ENCODE measurements at places on chromosomes 1 and 21.

- peak; percentile 87 for DNase-seq
Measured at GRCh38 chr1:197902454-197903195, at the start of gene C1orf53. TSS of gene C1orf53 (plus strand) at chr1:197902630. CDS start at chr1:197902650, 20 bp downstream.

DNA sequence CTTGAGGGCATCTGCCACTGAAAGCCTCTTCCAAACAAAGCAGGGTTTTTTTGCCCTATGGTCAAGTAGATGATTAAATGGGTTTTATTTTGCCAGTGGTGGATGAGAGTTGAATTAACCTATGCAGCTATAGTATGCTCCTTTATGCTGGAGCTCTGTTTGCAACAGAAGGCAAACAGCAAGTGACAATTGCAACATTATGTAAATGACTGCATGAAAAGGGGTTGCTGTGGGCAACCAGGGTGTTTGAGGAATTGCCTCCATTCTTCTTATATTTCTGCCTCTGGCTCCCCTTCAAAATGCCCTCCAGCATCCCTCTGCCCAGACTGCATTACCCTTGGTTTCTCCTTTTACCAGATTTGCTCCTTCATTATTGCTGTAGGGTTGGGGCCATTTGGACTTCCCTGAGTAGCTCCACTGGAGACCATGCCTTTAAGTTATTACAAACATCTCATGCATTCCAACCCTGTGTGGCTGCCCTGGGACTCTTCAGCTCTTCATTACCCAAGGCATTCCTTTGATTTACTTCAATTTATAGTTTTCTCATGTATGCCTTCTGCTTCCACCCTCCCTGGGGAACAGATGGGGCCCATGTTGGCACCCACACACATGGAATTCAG lies 398.4 kb downstream of the PRDM2 start:
- no peak for DNase-seq

DNA sequence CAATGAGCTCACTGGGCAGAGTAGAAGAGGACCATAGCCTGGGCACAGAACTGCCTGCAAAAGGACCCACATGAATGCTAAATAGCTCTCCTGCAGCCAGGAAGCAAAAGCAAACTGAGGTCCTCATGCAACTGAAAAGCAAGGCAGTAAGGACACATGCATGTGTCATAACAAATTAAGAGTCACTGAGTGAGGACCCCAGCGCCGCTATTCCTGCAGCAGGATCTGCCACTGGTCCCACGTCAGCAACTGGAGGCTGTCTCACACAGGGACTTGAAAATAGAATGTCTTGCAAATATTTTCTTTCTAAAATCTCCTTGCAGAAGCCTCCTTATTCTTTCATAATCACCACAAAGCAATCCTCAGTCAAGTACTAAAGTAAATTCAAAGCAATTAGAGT lies 559.6 kb upstream of the DAB1 start:
- DNase-seq: no peak

DNA sequence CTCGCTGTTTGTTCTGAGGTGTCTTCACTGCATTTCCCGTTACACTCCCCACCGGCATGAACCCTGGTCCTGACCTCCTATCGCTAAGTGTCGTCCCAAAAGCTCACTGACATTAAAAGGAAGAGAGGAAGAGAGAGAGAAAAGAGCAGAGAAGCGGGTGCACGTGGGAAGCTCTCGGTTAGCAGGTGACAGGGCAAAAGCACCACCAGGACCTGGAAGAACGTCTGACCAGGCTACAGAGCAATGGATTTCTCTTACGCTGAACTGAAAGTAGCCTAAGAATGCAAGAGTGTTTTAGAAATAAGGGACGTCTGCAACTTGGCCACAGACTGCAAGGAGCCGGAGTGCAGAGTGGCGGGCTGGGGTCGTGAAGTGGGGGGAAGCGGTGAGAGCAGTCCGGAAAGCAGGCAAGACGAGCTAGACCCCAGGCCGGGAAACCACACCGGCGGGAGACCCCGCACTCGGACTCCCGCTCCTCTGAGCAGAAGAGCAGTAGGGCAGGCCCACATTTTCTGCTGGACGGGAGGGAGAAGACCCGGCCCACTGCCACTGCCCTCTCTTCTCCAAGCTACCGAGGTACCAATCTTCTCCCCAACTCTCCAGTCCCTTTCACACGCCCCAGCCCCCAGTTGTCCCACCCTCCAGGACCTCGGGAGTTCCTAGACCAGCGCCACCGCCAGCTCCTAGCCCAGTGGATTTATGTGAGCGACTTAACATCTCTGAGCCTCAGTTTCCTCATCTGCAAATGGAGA lies 8.3 kb upstream of the MPZL1 start:
- no peak for DNase-seq

All from CD4-positive, alpha-beta T cell (primary cell).